ENCODE measurements at places on chromosomes 3 and 15. TPM values are rescaled to one million over a fixed set of nuclear protein-coding genes. Genes with fewer than 3 reads are reported as not detected.

Gene A4GNT
- polyA plus RNA-seq, result not detected

Gene SLC28A1
- 0.41 TPM for polyA plus RNA-seq

DNA sequence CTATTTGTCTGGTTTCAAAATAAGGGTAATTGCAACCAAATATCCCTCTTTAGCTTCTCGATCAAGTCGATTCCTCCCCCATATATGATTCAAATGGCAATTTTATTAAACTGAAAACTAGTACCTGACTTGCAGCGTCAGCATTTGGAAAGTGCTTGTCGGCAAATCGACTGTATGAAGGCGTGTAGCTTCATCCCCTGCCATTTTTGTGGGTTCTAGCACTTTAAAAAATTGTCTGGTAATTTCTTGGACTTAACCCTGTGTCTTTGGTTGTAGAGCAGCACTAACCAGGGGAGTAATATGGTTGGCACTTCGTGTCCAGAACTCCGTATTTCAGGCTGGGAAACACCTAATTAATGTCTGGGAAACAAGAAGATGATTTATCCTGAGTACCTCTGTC is 573 bp downstream of the MME start:
- peaks cover 4% of the 10 kb centered on the region for H3K4me1 ChIP-seq
- no peaks in the 10 kb centered on the region for H3K36me3 ChIP-seq
- no peak overlapping the region for H3K27ac ChIP-seq
- peak overlapping the region; percentile 57 for H3K4me3 ChIP-seq

- no peak overlapping the region for H3K4me3 ChIP-seq
- H3K27ac ChIP-seq, result no peak overlapping the region
- peaks cover 31% of the 10 kb centered on the region for H3K4me1 ChIP-seq
- DNase-seq, result no peak
- H3K36me3 ChIP-seq, result no peaks in the 10 kb centered on the region
Observed at GRCh38 chr3:188400494-188401243, 246.7 kb downstream of the LPP start.

- no peak overlapping the region for H3K4me3 ChIP-seq
- no peaks in the 10 kb centered on the region for H3K36me3 ChIP-seq
- no peaks in the 10 kb centered on the region for H3K27me3 ChIP-seq
- no peak for DNase-seq
Observed at GRCh38 chr3:174202116-174202515, 657.0 kb upstream of the NAALADL2 start.

GRCh38 chr3:123629747-123630047 is 44.8 kb upstream of the HACD2 start:
- H3K4me1 ChIP-seq, result peaks cover 4% of the 10 kb centered on the region
- H3K36me3 ChIP-seq, result no peaks in the 10 kb centered on the region
- H3K27ac ChIP-seq, result no peak overlapping the region
- no peak for DNase-seq

GRCh38 chr3:15794303-15794771 is 3.4 kb downstream of the ANKRD28 start:
- H3K4me3 ChIP-seq, result no peak overlapping the region
- H3K36me3 ChIP-seq, result peaks cover 3% of the 10 kb centered on the region
- peak; percentile 83 for DNase-seq
- H3K4me1 ChIP-seq, result peaks cover 16% of the 10 kb centered on the region
